ENCODE measurements at places on chromosomes 5 and 9. TPM values are rescaled to one million over a fixed set of nuclear protein-coding genes. Genes with fewer than 3 reads are reported as not detected.

GRCh38 chr9:126864771-126865170 lies 4.3 kb downstream of the ZBTB34 start:
- DNase-seq, result no peak
- no peaks in the 10 kb centered on the region for H3K27me3 ChIP-seq
- H3K4me1 ChIP-seq, result peaks cover 43% of the 10 kb centered on the region

DNA sequence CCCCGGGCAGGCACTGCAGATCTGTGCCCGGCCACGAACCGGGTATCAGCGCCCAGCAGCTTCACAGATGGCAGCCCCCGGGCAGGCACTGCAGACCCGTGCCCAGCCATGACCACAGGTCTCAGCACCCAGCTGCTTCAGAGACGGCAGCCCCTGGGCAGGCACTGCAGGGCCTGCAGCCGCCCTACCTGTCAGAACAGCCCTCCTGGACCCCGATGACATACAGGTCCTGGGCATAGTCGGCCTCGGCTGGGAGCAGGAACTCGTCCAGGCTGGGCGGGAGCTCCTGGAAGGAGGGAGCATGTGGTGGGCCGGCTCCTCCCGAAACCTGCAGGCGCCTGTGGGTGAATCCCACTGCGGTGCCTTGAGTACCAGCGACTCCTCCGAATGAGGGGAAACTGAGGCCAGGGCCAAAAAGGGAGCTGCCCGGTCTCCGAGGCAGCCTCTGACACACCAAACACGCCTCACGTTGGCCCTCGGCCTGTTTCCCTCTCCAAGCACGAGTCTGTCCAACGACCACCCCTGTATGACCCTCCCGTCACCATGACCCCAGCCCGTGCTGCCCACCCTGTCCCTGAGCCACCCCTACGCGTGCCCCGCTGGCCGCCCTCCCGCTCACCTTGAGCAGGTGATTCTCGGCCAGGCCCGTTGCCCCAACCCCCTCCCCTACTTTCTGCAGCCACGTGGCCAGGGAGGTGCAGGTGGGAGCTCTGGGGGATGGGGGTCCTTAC lies 5.6 kb downstream of the INPP5E start:
- no peak overlapping the region for H3K4me3 ChIP-seq
- no peaks in the 10 kb centered on the region for H3K27me3 ChIP-seq
- peaks cover 11% of the 10 kb centered on the region for H3K4me1 ChIP-seq

GRCh38 chr9:119375892-119376291 lies 6.7 kb upstream of the BRINP1 start:
- H3K27me3 ChIP-seq, result peaks cover 7% of the 10 kb centered on the region
- no peak overlapping the region for H3K4me3 ChIP-seq
- peaks cover 5% of the 10 kb centered on the region for H3K36me3 ChIP-seq
- H3K27ac ChIP-seq, result no peak overlapping the region
- no peak for DNase-seq

- no peaks in the 10 kb centered on the region for H3K36me3 ChIP-seq
- H3K27me3 ChIP-seq, result peaks cover 11% of the 10 kb centered on the region
- DNase-seq, result no peak
- H3K27ac ChIP-seq, result no peak overlapping the region
Observed at GRCh38 chr9:114119242-114120191, 20.4 kb upstream of the KIF12 start.

- H3K4me3 ChIP-seq, result no peak overlapping the region
- H3K36me3 ChIP-seq, result peaks cover 5% of the 10 kb centered on the region
- DNase-seq, result no peak
- peaks cover 16% of the 10 kb centered on the region for H3K4me1 ChIP-seq
- no peak overlapping the region for H3K27ac ChIP-seq
- no peaks in the 10 kb centered on the region for H3K27me3 ChIP-seq
Observed at GRCh38 chr9:6829536-6829935, 71.8 kb downstream of the KDM4C start.

DNA sequence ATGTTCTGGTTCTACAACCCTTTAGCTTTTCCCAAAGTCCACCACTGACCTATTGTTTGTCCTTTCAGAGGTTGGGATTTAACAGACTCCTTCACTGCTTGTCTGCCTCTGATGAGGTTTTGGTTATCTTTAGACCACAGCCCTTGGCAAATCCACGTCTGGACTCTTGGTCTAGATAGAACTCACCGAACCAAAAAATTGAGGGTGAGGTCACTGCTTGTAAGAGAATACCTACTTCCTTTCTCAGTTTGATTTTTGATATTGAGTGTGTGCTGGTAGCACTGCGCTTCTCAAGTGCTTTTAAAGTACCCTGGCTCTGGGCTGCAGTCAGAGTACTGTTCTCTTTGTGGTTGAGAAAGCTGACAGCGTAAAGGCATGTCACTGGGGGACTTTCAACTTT lies 61.7 kb downstream of the JMY start:
- no peak for DNase-seq
- no peaks in the 10 kb centered on the region for H3K27me3 ChIP-seq
- H3K4me3 ChIP-seq, result no peak overlapping the region
- no peak overlapping the region for H3K27ac ChIP-seq
- H3K4me1 ChIP-seq, result no peaks in the 10 kb centered on the region

The SLC25A48 gene
- not detected for total RNA-seq

GRCh38 chr5:58827463-58827862 lies 244.6 kb downstream of the RAB3C start:
- no peak overlapping the region for H3K27ac ChIP-seq
- H3K4me3 ChIP-seq, result no peak overlapping the region
- peaks cover 17% of the 10 kb centered on the region for H3K27me3 ChIP-seq
- no peak for DNase-seq
- H3K4me1 ChIP-seq, result no peaks in the 10 kb centered on the region
- H3K36me3 ChIP-seq, result no peaks in the 10 kb centered on the region

The KCNT1 gene
- not detected for total RNA-seq

DNA sequence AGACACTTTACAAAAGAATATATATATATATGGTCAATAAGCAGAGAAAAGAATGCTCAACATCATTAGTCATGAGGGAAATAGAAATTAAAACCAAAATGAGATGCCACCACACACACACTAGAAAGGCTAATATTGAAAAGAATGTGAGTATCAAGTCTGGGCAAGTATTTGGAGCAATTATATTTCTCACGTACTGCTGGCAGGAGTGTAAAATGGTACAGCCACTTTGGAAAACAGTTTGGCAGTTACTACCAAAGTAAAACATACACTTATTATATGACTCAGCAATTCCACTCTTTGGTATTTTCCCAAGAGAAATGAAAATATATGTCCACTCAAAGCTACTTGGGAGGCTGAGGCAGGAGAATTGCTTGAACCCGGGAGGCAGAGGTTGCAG lies 29.8 kb downstream of the NEUROG1 start:
- H3K4me3 ChIP-seq, result no peak overlapping the region
- no peak for DNase-seq
- peaks cover 45% of the 10 kb centered on the region for H3K27me3 ChIP-seq
- no peaks in the 10 kb centered on the region for H3K36me3 ChIP-seq

The HTR1A gene
- not detected for total RNA-seq

DNA sequence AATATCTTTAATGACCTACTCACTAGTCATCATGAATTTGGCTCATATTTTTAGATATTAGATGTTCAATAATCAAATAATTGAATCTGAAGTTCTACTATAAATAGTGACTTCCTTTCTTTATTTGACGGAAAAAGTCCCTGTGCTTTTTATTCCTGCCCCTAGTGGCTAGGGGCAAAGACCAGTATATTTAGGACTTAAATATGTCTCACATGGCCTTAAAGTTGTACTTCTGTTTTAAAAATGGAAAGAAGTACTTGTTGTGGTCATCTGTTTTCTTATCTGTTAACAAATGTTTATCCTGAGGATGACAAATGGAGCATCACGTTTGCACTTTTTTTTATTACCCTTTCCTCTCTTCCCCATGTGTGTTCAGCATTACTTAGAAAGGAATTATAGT lies 89.2 kb upstream of the GRHPR start:
- no peak for DNase-seq
- H3K27ac ChIP-seq, result no peak overlapping the region
- H3K36me3 ChIP-seq, result no peaks in the 10 kb centered on the region
- H3K27me3 ChIP-seq, result no peaks in the 10 kb centered on the region
- H3K4me3 ChIP-seq, result no peak overlapping the region
- no peaks in the 10 kb centered on the region for H3K4me1 ChIP-seq

DNA sequence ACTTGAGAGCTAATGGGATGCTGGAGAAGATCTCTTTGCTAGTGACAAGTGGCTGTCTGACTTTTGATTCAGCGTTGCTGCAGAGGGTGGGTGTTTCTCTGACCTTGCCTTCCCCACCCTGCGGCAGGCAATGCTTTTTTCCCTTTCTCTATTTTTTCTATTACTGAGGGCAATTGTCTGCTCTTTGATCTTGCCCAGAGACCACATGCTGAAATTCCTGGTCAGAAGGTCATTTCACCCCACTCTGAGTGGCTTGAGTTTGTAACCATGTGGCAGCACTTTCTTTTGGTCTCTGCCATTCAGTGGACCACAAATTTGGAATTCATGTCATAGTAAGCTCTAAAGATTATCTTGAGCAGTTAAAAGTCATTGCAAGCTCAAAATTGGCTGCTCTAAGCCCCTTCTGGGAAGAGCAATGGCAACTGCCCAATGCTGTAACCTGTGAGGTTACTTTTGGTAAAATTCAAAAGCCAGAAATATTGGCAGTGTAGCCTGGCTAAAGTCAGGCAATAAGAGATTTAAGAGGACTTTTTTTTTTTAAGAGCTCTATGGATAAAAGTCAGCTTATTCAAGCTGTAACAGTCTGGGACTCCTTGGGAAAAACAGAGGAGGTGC lies 30.4 kb upstream of the MTMR12 start:
- no peaks in the 10 kb centered on the region for H3K4me1 ChIP-seq
- no peak overlapping the region for H3K27ac ChIP-seq
- no peak overlapping the region for H3K4me3 ChIP-seq
- H3K27me3 ChIP-seq, result no peaks in the 10 kb centered on the region

- H3K27me3 ChIP-seq, result peaks cover 26% of the 10 kb centered on the region
- no peak overlapping the region for H3K27ac ChIP-seq
- H3K4me3 ChIP-seq, result no peak overlapping the region
- no peaks in the 10 kb centered on the region for H3K36me3 ChIP-seq
- DNase-seq, result no peak
Observed at GRCh38 chr5:113170707-113171106, 194.1 kb downstream of the DCP2 start.

The LCN9 gene
- total RNA-seq, result not detected

DNA sequence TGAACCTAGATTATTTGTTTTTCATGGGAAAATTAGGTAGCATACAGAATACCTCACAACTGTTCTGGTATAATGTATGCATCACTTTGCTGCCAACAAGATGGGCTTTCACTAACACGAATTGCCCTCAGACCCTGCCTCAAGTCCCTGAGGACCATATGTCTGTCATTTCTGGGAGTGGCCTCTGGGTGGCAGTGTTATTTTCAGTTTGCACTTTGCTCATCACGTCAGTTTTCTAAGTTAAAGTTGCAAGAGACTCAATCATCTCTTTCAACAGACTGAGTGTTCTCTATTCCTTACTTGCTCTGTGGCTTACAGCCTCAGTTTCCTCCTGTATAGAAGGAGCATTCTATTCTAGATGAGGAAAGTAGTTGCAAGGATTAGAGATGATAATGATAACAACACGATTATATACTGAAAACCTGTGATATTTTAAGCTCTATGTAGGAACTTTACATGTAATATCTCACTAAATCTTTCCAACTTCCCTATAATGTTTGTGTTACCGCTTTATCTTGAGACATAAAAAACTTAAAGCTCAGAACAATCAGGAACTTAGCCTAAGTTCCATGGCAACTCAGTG lies 55.7 kb downstream of the TSSK1B start:
- peaks cover 33% of the 10 kb centered on the region for H3K4me1 ChIP-seq
- no peak overlapping the region for H3K27ac ChIP-seq
- no peak for DNase-seq
- peak overlapping the region; percentile 15 for H3K4me3 ChIP-seq

The HAVCR2 gene
- total RNA-seq, result 721 TPM

DNA sequence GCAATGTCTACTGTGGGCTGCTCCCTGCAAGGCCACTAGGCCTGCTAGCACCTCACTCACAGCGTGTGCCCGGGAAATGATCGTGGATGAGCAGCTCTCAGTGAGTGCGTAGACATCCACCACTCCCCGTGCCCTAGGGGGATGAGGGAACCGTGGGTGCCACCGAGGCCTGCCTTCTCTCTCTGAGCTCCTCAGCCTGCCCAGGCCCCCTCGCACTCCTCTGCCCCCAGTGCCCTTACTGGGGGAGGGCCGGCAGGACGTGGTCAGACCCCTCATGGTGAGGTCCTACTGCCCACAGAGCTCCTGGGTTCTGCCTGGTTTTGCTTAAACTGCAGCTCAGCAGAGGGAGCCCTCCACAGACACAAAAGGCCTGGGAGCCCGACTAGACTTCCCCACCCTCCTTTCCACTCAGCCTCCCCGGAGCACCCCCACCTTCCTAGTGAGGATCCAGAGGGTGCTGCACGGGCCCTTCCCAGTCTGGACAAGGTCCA lies 220.0 kb downstream of the CACNA1B start:
- no peak overlapping the region for H3K4me3 ChIP-seq
- peak; percentile 41 for DNase-seq
- no peaks in the 10 kb centered on the region for H3K4me1 ChIP-seq
- H3K36me3 ChIP-seq, result no peaks in the 10 kb centered on the region
- H3K27ac ChIP-seq, result no peak overlapping the region

The CEL gene
- 2.1 TPM for total RNA-seq

- no peaks in the 10 kb centered on the region for H3K4me1 ChIP-seq
- DNase-seq, result no peak
- no peak overlapping the region for H3K27ac ChIP-seq
- no peaks in the 10 kb centered on the region for H3K36me3 ChIP-seq
- H3K4me3 ChIP-seq, result no peak overlapping the region
- peaks cover 9% of the 10 kb centered on the region for H3K27me3 ChIP-seq
Observed at GRCh38 chr9:68851657-68852056, 146.6 kb downstream of the PIP5K1B start.

DNA sequence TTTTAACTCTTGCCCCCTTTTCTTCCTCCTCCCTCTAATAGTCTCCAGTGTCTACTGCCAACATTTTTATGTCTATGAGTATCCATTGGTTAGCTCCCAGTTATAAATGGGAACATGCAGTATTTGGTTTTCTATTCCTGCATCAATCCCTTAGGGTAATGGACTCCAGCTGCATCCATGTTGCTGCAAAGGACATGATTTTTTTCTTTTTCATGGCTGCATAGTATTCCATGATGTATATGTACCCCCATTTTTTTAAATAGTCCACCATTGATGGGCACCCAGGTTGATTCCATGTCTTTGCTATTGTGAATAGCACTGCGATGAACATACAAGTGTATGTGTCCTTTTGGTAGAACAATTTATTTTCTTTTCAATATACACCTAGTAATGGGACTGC lies 993.7 kb downstream of the EFNA5 start:
- no peak overlapping the region for H3K4me3 ChIP-seq
- H3K36me3 ChIP-seq, result no peaks in the 10 kb centered on the region
- no peak for DNase-seq
- no peaks in the 10 kb centered on the region for H3K27me3 ChIP-seq
- H3K4me1 ChIP-seq, result no peaks in the 10 kb centered on the region
- H3K27ac ChIP-seq, result no peak overlapping the region

The PHF2 gene
- 14.9 TPM for total RNA-seq

The TRIM36 gene
- total RNA-seq, result 0.08 TPM

- H3K4me1 ChIP-seq, result peaks cover 17% of the 10 kb centered on the region
- no peaks in the 10 kb centered on the region for H3K36me3 ChIP-seq
- DNase-seq, result no peak
- H3K4me3 ChIP-seq, result peak overlapping the region; percentile 28
Observed at GRCh38 chr9:5617749-5618148, 11.2 kb upstream of the RIC1 start.

All from natural killer cell treated with Interleukin-12 subunit alpha and Interleukin-12 subunit beta and Interleukin-15 and Interleukin-18, amount 100 ng/mL, for 72 hours (primary cell).